ENCODE measurements at places on chromosomes 1 and 21. TPM values are rescaled to one million over a fixed set of nuclear protein-coding genes. Genes with fewer than 3 reads are reported as not detected.

DNA sequence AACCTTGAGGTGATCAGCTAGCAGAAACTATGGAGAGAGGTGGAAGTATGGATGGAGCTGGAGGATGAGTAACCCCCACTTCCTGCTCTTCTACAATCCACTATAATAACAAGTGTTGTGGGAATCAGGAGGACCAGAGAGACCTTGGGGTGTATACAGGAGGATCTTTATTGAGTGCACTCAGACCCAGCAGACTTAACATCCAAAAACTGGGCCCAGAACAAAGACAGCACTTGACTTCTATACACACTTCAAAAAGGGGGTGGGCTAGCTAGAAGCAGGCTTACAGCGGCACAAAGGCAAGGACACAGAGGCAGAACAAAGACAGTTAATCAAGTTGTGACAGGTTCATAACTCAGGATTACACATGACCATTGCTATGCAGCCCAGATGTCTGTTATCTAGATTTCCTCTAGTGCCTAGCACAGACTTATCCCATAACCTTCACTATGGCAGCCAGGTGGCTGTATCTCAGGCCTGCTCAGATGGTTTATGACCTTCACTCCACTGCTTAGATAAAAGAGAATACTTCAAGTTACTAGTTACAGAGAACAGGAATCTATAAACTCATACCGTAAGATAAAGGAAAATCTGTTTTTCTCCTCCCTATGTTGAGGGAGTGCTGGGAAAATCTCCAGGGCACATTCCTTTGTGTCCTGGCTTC lies 36.1 kb upstream of the PADI2 start:
- H3K4me3 ChIP-seq, result no peak overlapping the region
- no peaks in the 10 kb centered on the region for H3K4me1 ChIP-seq
- H3K36me3 ChIP-seq, result no peaks in the 10 kb centered on the region
- no peak overlapping the region for H3K27ac ChIP-seq

Gene LRRC41
- total RNA-seq, result 73.5 TPM

Gene HNRNPR
- total RNA-seq, result 380 TPM

DNA sequence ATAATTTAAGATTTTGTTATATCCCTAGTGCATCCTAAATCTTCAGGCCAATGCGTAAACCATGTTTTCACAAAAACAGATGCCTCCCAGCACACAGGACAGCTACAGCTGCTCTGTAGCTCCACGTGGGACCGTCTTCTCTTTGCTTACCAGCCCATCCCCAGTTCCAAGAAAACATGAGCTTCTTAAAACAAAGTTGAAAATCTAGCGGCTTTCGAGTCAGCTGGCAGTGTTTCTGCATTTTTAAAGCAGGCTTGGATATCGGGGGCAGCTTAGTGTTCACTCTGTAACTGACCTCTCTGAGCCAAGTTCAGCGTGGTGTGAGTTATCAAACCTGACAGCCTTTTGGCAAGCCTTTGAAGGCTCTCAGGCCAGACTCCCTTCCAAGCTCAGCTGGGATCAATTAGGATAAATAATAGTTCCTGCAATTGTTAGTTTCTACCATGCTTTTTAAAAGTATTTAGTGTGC lies 881.5 kb downstream of the LTN1 start:
- peak; percentile 56 for DNase-seq
- H3K27me3 ChIP-seq, result no peaks in the 10 kb centered on the region
- H3K36me3 ChIP-seq, result no peaks in the 10 kb centered on the region
- peaks cover 3% of the 10 kb centered on the region for H3K4me1 ChIP-seq
- peak overlapping the region; percentile 26 for H3K27ac ChIP-seq
- peak overlapping the region; percentile 23 for H3K4me3 ChIP-seq

DNA sequence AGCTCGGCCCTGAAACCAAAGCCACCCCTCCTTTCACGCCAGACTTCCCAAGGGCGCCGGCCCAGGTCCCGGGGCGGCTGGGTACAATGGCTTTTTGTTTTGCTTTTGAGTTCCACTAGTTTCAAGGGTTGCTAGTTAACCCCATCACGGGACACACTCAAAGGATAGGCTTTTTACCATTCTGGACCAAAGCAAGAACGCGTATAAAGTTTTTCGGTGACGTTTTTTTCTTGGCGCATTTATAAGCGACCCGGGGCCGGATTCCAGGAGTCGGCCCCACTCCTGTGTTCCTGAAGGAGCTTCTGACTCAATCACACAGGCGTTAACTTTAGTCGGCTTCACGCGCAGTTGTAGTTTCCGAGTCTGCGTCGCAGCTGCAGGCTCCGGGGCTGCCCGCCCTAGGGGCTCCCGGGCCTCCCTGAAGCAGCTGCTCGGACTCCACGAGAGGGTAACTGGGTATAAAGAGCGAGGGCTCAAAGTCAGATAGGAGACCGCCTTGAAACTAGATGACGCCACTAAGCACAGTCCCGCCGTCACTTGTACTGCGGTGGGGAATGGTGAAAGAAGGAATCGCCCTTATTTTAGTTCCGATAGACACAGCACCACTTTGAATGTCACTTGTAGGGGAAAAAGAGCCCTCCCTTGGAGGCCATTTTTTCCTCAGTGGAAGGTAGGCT lies 707 bp upstream of the KLHL21 start:
- H3K4me3 ChIP-seq, result peak overlapping the region; percentile 79
- no peaks in the 10 kb centered on the region for H3K27me3 ChIP-seq
- H3K36me3 ChIP-seq, result peaks cover 9% of the 10 kb centered on the region
- 0 out of 2 replicates have a peak, but pooled peaks cover 10% of the 10 kb centered on the region for H3K4me1 ChIP-seq

Gene OR2L13
- total RNA-seq, result not detected

- H3K4me3 ChIP-seq, result no peak overlapping the region
- no peak for DNase-seq
- no peaks in the 10 kb centered on the region for H3K27me3 ChIP-seq
- no peak overlapping the region for H3K27ac ChIP-seq
- 0 out of 2 replicates have a peak, but pooled peaks cover 5% of the 10 kb centered on the region for H3K4me1 ChIP-seq
Measured at GRCh38 chr1:180175291-180175690, 20.6 kb downstream of the QSOX1 start.

Gene OPTC
- not detected for total RNA-seq

DNA sequence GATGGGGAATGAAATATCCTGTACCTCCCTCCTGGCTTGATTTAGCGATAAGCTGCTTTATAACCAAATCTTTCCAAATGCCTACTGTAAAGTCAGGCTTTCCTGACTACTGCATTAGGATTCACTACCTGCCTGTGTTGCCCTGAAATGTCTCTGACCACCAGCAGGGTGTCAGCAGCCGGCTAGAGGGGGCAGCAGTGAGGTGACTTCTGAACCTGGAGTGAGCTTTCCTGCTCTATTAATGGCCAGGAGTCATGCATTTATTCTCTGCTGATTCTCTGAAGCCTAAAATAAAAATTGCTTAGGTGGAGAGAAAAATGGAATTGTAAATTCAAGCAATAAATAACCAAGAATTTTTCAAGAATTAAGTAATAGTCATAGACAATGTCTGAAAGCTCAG lies 2.5 kb downstream of the BACE2 start:
- H3K4me3 ChIP-seq, result no peak overlapping the region
- no peaks in the 10 kb centered on the region for H3K27me3 ChIP-seq
- no peaks in the 10 kb centered on the region for H3K4me1 ChIP-seq
- no peak for DNase-seq
- H3K27ac ChIP-seq, result no peak overlapping the region

GRCh38 chr1:108595507-108595906 lies 35.6 kb downstream of the EEIG2 start:
- H3K4me1 ChIP-seq, result no peaks in the 10 kb centered on the region
- no peak overlapping the region for H3K27ac ChIP-seq
- no peaks in the 10 kb centered on the region for H3K36me3 ChIP-seq
- H3K27me3 ChIP-seq, result no peaks in the 10 kb centered on the region
- no peak for DNase-seq

DNA sequence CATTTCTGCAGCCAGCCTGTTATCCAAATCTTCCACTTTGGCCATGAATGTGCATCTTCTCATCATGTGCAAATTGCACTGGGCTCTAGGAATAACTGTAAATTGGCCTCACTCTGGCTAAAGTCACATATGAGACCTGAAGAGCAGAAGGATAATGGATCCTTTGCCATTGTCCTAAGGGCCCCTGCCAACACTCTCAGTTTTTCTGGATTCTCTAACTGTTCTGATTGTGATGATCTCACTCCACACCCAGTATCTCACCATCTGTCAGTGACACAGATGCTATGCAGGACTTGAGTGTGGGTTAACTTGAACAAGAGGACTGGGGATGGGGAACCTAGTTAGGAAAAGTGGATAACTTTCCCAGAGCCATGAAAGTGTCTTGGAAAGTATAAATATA lies 8.5 kb upstream of the FYB2 start:
- no peak for DNase-seq
- no peak overlapping the region for H3K27ac ChIP-seq
- H3K36me3 ChIP-seq, result no peaks in the 10 kb centered on the region
- H3K4me3 ChIP-seq, result no peak overlapping the region
- H3K27me3 ChIP-seq, result no peaks in the 10 kb centered on the region
- H3K4me1 ChIP-seq, result no peaks in the 10 kb centered on the region

DNA sequence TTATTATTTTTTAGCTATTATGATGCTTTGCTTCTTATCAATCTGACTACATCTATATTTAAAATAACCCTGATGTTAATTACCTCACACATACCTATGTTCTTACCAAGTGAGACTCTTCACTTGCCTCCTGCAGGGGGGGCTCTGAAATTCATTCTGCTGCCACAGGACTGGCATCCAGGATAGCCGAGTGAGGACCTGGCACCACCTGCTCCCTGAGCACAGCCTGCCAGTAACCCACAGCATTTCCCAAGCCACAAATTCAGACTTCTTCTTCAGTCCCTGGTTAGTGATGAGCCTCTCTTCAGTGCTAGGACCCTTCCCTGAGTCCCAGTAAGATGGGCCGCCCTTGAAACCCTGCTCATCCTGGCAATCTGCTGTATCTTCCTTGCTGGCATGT lies 296.5 kb upstream of the PLXNA2 start:
- no peak for DNase-seq
- H3K36me3 ChIP-seq, result no peaks in the 10 kb centered on the region
- no peaks in the 10 kb centered on the region for H3K27me3 ChIP-seq
- no peak overlapping the region for H3K4me3 ChIP-seq

- H3K4me3 ChIP-seq, result no peak overlapping the region
- no peaks in the 10 kb centered on the region for H3K4me1 ChIP-seq
- H3K27me3 ChIP-seq, result no peaks in the 10 kb centered on the region
Measured at GRCh38 chr1:147700042-147701006, 30.0 kb upstream of the ACP6 start.

Gene SMCP
- not detected for total RNA-seq

Gene PCBP3
- total RNA-seq, result not detected

DNA sequence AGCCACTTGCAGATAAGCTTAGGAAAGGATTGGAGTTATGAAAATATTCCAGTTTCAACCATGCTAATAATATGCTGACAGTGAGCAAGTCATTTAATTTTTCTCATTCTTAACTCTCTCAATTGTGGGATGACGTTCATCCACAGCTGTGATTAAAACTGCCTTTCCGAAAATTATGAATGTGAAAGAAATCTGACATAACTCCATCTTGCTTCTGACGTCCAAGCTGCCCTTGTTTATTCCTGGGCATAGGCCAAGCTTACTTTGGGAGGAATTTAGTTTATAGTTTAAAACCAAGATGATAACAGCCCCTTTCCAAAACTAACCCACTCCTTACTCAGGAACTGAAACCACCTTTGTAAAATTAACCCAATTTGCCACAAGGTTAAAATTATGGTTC lies 11.0 kb upstream of the RGS18 start:
- H3K27ac ChIP-seq, result no peak overlapping the region
- no peaks in the 10 kb centered on the region for H3K4me1 ChIP-seq
- no peaks in the 10 kb centered on the region for H3K36me3 ChIP-seq
- no peak for DNase-seq

DNA sequence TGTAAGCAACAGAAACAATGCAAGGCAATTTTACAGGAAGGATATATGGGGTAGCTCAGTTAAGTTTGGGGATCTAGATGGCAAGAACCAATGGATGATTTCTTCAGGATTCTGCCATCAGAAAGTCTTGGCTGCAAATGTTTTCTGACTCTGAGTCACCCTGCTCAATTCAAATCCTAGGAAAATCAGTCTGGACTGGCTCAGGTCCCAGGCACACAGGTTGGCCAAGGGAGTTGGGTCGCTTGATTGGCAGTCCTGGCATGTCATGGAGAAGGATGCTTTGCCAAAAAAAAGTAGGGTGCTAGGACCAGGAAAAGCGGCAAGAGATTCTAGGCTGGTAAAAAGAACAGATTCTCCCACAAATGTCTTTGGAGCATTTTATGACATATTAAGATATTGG lies 28.9 kb upstream of the S1PR1 start:
- no peak overlapping the region for H3K4me3 ChIP-seq
- H3K27ac ChIP-seq, result no peak overlapping the region
- H3K27me3 ChIP-seq, result no peaks in the 10 kb centered on the region

GRCh38 chr1:232459826-232460225 lies 170.1 kb downstream of the SIPA1L2 start:
- H3K4me1 ChIP-seq, result no peaks in the 10 kb centered on the region
- no peaks in the 10 kb centered on the region for H3K27me3 ChIP-seq
- H3K36me3 ChIP-seq, result no peaks in the 10 kb centered on the region
- no peak overlapping the region for H3K27ac ChIP-seq

DNA sequence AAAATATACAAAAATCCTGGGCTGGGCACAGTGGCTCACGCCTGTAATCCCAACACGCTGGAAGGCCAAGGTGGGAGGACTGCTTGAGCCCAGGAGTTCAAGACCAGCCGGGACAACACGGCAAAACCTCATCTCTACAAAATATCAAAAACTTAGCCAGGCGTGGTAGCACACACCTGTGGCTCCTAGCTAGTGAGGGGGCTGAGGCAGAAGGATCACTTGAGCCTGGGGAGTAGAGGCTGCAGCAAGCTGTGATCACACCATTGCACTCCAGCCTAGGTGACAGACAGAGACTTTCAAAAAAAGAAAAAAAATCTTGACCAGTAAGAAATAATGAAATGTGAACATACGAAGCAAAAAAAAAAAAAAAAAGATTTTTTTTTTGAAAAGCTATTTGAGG lies 52.1 kb downstream of the ARID4B start:
- no peaks in the 10 kb centered on the region for H3K36me3 ChIP-seq
- H3K4me3 ChIP-seq, result no peak overlapping the region
- no peak for DNase-seq
- no peaks in the 10 kb centered on the region for H3K4me1 ChIP-seq
- H3K27me3 ChIP-seq, result no peaks in the 10 kb centered on the region

DNA sequence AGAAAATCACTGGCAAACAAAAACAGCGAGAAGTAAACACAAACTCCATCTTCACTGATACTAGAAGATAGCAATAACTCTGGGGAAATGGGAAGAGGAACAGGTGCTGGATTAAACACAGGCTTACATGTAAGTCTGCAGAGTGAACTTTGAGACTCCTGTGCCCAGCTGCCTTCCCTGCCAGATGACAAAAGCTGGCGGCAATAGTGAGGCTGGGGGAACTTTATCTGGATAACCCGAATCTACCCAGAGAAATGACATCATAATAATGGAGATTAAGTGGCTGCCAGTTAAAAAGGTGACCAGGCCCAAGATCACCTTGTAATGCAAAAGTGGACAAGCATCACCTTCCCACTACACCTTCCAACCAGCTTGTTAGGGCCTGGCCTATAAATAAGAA lies 184.5 kb downstream of the CHRM3 start:
- H3K4me1 ChIP-seq, result 0 out of 2 replicates have a peak, but pooled peaks cover 10% of the 10 kb centered on the region
- H3K4me3 ChIP-seq, result no peak overlapping the region
- no peaks in the 10 kb centered on the region for H3K27me3 ChIP-seq
- DNase-seq, result peak; percentile 58
- H3K36me3 ChIP-seq, result no peaks in the 10 kb centered on the region
